ENCODE measurements at places on chromosomes 11 and 22.
A peak's percentile ranks its signal among the peaks of the same experiment; 100 is the strongest.

GRCh38 chr11:100105982-100106358 lies 581.1 kb upstream of the ARHGAP42 start:
- DNase-seq = no peak

DNA sequence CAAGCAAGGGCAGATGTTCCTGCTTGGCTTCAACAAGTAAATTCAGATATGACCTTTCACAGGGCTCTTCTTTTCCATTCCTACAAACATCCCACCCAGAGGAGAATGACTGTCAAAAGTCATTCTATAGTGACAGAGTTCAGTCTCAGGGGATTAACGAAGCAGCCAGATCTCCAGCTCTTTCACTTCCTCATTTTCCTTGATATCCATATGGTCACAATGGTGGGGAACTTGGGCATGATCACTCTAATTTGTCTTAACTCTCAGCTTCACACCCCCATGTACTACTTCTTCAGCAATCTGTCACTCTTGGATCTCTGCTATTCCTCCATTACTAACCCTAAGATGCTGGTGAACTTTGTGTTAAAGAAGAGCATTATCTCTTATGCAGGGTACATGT lies 15.0 kb upstream of the OR8B8 start:
- DNase-seq = no peak

DNA sequence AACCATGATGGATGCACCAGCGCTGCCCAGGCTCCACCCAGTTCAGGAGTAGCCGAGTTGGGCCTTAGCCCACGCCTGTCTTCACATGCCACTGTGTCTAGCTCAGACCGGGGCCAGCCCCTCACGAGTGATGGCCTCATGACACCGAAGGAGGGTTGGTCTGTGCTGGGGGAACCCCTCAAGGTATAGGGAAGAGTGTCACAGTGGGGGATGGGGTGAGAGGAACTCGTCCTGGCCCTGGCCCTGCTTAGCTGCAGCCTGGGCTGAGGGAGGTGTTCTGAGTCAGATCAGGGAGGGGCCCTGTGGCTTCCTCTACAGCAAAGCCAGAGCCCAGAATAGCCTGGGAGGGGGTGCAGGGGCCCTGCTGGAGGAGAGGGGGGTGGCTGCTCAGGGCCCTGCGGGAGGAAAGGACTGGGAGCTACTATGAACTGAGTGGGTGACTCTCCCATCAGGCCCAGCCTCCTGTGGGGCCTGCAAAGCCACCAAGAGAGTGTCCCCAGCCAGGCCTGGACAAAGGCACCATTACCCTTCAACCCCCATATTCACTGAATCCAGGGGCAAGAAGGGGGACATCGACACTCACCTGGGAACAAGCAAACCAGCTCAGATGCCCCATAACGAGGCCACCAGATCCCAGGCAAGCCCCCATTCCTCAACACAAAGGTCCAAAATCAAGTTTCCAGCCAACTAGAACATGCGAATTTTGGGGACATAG lies 41.2 kb downstream of the IGLL5 start:
- DNase-seq = no peak

DNA sequence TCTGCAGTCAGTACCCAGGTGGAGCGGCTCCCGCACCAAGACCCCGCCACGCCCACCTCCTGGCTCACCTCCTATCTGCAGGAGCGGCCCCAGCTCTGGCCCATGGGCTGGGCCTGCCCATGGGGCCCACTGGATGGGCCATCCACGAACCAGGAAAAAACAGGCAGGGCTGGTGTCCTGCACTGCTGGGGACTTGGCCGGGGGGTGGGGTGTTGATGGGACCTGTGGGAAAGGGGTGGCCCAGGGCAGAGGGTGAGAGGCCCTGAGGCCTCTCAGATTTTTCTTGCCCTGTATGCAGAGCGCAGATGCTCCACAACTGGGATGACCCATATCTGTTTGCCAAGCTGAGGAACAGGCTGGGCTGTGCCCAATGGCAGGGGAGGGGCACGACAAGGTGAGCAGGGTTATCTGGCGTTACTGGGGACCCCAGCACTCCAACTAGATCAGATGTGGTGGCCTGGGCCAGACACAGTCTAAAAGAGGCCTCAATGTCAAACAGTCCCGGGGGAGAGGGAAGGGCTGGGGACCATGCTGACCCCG lies 2.7 kb upstream of the PIM3 start:
- DNase-seq = no peak

- DNase-seq = peak; percentile 45
These were observed 802 bp upstream of the PIM3 start for GRCh38 chr22:49959782-49960158.

GRCh38 chr11:11217929-11218628 lies 135.0 kb downstream of the CSNK2A3 start:
- no peak for DNase-seq

GRCh38 chr11:94068764-94069163 lies 47.6 kb downstream of the HEPHL1 start:
- no peak for DNase-seq

GRCh38 chr22:41140365-41140957 lies 48.1 kb downstream of the EP300 start:
- DNase-seq = no peak

- DNase-seq = no peak
These were observed 16.5 kb upstream of the MYOD1 start for GRCh38 chr11:17702876-17703275.

- DNase-seq = no peak
These were observed 133.8 kb upstream of the PITPNB start for GRCh38 chr22:28052825-28053269.

DNA sequence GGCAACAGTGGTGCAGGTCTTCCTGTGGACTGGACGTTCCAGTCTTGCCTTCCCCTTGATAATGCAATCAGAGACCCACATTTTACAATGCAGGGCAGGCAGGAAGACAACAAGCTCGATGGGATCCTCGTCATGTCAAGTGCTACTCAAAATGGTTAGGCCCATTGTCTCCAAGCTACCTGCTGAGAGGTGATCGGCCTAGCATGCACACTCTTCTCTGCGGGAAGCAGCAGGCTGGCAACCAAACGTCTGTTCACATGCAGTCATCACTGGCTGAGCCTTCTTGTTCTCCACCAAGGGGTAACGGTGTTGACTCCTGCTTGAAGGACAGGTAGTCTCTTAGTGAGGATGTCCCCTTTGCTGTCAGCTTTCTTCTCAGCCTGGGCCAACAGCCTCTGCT lies 25.5 kb upstream of the CD82 start:
- no peak for DNase-seq

DNA sequence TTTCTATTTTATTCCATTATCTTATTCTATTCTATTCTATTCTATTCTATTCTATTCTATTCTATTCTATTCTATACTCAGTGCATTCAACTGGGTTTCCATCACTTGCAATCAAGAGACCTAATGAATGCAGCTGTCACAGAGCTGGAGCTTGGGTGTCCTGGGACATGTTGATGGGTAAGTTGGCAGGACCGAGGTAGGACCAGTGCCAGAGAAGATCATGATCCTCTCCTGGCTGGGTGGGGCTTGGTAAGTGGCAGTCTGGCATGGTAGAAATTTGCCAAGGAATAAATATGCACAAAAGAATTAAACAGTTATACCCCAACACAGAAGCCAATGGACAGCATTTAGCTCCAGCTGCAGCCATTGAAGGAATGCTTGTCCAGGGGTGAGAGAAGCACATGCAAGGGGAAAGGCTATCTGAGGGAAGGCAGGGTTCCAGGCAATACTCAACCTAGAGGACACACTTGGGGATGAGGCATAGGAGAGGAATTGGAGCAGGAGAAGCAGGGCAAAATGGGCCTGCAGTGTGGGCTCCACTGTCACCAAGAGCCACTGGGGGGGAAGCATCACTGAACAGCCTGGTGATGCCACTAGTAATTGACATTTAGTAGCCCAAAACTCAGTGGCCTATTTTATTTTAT lies 97.0 kb upstream of the CD82 start:
- DNase-seq = no peak

DNA sequence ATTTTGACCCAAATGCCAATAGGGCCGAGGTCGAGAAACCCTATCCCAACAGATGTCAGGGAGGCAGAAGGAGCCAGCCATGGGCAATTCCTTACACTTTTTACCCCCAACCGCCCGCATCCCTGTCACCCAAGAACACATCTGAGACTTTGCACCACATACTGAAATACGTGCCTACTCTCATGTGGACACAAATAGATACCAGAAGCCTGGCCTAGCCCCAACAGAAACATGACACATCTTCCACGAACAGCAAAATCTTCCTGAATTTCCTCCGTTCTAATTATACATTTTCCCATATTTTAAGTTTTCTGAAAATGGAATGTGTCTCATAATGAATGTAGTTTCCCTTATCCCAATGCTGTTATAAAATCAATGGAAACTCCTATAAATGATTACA lies 64.7 kb downstream of the SLC1A2 start:
- no peak for DNase-seq

- DNase-seq = no peak
These were observed 2.0 kb upstream of the PLA2G3 start for GRCh38 chr22:31142285-31142684.

- no peak for DNase-seq
These were observed at the start of gene WNT7B for GRCh38 chr22:45977003-45977411. TSS of gene WNT7B (minus strand) at chr22:45977162. CDS start at chr22:45976754, 408 bp downstream.

GRCh38 chr11:92941676-92942571 lies 27.5 kb upstream of the MTNR1B start:
- peak; percentile 49 for DNase-seq

DNA sequence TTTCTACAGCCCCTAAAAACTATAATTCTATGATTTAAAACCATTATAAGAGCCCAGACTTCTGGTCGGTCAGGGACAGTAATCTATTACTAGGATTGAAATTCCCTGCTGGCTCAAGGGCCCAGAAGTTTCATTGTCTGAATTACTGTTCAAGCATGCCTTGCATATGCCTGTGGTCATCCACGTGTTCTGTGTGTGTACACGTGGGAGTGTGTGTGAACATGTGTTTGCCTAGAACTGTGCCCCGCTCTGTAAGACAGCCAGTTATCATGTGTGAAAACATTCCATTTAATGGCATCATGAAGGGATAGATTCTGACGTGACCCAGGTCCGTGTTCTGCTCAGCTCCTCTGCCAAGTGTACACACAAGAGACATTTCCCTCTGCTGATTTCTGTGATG lies 189.3 kb upstream of the NECTIN1 start:
- no peak for DNase-seq

DNA sequence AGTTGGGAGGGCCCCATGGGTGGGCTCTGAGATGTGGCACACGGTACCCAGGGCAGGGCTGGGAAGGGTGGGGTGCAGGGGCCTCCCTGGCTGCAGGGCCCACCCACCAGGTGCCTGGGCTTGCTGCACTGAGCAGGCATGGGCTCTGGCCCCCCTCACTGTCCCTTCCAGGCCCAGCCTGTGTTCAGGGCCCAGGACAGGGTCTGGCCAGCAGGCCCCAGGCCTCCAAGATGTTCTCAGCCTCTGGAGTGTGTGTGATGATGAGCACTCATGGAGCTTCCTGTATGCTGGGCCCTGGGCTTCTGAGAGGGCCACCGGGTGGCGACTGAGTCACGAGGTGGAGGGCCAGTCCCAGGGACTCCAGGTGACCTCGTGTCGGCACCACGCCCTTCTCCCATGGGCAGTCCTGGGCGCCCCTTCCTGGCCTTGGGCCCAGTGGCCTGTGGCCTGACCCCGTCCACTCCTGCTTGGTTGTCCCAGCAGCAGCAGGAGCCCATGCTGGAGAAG lies 55.9 kb upstream of the CCDC188 start:
- no peak for DNase-seq

- no peak for DNase-seq
These were observed 253.4 kb downstream of the FAM76B start for GRCh38 chr11:95536047-95536690.

DNA sequence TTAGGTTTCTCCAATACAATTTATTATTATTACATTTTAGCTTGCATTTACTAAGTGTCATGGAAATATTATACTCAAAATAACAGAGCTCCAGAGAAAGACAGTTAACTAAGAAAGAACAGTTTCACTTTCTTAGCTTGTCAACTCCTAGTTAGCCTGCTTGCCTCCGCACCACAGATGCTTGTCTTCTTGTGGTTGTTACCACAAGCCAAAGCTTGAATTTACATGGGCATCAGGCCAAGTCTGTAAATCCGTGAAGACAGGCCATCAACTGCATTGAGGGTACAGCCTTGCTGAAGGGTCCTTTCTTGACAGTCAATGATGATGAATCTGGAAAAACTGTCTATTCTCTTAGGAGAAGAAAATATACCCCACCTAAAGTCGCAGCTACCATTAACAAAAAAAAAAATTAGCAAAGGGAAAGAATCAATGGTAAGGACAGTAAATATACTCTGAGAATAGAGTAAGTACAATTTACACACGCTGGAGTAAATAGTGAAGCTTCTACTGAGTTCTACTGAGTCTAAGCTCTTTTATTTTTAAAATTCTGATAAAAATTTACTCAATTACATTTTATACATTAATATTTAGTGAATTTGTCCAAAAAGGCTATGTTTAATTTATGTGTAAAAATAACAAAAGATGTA lies 15.6 kb upstream of the DENND5A start:
- peak; percentile 11 for DNase-seq

- DNase-seq = no peak
These were observed 644 bp downstream of the SPTY2D1 start for GRCh38 chr11:18633256-18634139.

DNA sequence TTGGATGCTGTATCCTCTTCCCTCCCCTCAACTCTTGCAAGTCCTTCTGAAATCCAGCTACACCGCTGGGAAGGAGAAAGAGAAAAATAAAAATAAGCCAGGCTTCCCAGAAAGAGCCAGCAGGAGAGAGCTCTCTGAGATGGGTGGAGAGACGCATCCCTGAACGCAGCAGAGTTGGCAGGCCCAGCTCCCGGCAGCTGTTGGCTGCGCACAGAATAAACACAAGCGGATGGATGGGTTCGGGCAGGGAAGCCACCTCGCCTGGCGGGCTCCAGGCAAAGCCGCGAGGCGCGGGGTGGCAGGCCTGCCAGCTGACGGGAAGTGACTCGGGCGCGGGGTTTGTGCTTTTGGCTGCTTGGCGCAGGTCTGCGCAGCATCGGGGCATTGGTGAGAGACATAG lies 537.7 kb downstream of the MIAT start:
- no peak for DNase-seq

DNA sequence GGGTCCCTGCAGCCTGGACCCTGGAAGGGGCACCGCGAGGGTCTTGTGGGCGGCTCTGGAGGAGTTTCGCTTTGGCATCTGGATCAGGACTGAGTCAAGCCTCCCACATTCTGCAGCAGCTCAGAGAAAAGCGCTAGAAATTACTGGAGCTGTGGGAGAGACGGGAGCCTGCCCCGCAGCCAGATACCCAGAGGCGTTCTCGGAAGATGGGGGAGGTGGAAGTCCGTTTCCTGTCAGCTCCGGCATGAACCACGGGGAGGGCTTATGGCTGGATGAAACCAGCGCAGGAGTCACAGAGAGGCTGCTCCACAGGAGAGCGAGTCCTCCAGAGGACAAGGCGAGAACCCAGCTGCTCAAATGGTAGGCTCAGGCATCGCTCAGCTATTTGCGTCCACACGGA lies 379.3 kb downstream of the OPCML start:
- DNase-seq = no peak

- DNase-seq = no peak
These were observed 42.1 kb downstream of the CADM1 start for GRCh38 chr11:115462004-115462541.

GRCh38 chr22:24697621-24698082 lies 76.9 kb downstream of the PIWIL3 start:
- DNase-seq = peak; percentile 53

- DNase-seq = no peak
These were observed 6.8 kb downstream of the APOL3 start for GRCh38 chr22:36153501-36154422.

Data from AML-193 (cell line).